WTC11 (cell line): ENCODE measurements at places on chromosomes 6 and 20.

DNA sequence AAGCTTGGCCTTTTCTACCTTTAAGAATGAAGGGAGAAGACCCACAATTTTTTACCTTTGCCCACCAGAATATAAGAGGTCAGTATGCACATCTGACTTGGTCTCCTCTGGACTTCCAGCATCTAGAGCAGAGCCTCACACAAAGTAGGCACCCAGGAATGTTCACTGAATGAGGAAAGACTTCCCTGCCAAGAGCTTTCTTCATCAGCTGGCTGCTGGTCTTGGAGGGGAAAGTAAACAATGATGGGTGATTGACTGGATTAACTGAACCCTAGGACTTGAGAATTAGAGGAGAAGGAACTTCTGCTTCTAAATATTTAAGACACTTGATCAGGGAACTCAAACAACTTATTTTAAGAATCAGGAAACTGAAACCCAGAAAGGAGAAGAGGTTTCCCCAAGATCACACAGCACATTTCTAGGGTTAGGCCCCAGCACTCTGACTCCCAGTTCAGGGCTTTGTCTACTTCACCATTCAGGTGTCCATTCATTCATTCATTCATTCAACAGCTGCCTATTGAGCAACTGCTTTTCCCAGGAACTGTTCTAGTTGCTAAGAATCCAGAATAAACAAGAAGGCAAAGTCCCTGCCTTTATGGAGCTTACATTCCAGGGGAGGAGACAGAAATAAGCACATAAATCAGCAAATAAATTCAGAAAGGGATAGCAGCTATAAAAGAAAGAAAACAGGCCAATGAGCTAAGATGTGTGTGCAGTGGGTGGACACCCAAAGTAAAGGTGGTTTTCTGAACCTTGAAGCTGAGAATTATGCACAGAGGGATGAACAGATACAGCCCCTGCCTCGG is 216.9 kb upstream of the LRFN2 start:
- no peak for DNase-seq

DNA sequence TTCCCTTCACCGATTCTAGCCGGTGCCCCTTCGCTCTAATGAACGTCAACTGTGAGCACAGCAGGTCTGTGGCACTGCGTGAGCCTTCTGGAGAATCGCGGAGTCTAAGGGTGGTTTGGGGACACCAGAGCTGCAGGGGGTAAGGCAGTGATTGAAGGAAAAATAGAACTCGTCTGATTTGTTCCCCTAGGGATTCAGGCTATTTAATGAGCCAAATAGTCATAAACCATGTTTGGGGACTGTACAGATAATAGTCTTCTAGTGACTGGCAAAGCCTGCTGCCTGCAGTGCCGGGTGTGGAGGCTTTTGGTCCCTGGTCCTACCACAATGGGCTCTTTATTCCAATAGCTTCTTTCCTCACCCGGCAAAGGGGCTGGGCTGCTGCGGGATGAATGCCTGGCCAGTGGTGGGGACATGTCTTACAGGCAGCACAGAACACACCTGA is 11.1 kb upstream of the NTSR1 start:
- no peak for DNase-seq

DNA sequence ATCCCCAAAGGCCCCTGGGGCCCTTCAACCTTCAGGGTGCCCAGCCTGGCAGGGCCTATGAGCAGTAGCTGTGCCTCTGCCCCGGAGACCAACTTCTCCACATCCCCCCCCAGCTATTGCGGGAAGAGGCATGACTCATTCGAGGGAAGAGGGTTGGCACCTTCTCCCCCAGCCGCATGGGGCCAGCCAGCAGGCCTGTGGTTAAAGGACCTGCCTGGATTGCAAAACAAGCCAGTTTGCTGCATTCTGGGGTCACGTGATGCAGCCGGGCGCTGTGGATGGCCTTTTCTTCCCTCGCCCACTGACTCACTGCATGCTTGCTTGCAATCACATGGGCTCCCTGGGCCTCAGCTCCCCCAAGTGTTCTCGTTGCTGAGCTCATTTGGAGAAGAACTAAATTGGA is 182.5 kb downstream of the MAFB start:
- no peak for DNase-seq

DNA sequence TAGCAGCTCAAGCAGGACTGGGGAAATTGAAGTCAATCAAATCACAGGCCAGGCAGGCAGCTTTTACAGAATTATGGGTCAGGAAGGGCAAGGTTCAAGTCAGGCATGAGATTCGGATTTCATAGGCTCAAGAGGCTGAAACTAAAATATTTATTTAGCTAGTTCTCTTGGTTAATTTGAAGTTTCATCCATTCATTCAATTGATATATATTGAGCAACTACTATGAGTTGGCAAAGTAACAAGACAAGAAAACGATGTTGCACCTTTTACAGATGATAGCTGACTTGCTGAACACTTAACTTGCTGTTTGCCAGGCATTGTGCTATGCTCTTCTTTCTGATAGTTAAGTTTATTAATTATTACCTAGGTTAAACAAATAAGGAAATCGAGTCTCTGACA is 20.5 kb upstream of the ASCC3 start:
- no peak for DNase-seq

DNA sequence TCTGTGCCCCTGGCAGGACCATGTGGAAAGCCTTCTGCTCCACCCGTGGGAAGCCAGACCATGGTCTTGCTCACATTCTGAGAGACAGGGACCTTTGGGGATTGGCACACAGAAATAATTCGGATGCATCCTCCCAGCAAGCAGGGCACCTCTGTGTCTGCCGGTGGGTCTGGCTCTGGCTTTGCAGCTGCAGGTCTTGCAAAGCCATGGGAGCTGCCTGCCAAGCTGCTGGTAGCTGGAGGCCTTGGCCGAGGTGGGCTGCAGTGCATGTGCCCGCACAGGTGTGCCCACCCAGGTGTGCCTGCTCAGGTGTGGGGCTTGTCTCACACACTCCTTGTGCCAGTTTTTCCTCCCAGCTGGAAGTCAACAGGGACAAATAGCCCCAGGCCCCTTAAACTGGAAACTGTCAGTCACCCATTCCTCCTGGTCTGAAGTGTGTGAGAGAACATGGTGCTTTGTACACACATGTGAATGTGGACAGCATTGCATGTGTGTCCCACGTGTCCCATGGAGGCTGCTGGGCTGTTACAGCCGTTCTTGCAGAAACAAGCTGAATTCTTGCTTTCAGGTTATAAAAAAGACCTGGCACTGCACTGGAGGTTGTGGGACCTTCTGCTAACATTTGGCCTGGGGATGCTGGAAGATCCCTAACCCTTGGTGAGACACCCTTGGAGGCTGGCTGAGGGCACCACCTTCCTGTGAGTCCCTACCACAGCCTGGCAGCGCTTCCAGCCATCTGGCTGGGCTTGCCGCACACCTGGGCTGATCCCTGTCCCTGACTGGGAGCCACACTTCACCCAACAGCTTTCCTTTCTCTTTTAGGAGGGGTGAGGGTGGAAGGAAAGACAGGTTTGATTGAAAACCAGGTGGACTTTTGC is 54.9 kb upstream of the SMOC2 start:
- DNase-seq = no peak

DNA sequence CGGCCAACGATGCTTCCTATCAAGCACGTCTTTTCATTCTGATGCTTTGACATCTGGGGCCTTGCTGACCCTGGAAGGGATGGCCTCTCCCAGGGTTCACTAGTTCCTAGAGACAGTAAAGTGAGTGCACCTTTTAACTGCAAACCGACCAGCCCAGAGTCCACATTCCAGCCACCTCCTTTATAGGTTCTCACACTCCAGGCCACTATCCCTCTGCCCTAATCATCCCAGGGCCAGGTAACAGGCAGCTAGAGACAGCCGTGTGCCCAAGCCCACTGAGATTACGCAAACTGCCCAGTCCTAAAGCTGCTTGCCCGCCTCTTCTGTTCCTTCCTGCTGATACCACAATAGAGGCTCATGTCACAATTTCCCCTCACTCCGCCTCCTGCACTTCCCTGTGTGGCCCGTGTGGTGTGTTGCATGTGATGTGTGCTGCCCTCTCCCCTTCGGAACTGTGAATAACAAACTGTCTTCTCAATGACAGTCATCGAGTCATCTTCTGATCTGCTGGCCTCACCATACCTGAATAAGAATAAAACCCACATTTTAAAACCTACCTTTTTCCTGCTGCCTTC is 123.7 kb upstream of the EXOC2 start:
- no peak for DNase-seq

DNA sequence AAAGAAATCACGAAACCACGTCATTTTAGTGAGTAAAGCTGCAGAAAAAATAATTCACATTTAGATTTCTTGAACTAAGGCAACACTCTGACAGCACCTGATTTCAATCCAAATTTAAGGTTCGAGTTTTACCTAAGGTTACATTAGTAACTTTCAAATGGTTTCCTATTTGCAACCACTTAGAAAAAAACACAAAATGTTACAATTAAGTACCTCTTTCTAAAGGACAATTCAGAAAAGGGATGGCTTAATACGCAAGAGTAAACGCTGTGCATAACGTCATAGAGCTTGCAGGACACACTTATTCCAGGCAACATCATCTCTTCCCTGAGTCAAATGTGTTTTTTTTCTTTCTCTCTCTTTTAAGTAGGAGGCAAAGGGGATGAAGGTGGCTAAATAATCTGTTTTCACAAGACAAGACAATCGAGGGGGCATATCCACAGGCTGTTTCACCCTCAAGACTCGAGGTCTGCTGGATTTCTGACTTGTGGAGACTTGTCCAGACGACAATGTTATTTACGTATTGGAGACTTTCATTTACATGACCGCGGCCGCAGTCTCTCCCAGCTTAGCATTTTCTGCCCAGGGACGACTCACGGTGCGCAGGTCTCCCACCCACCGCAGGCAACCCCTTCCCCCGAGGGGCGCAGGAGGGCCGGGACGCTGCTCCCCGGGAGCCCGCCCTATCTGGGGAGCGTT is 86.0 kb downstream of the SESN1 start:
- DNase-seq = no peak

- DNase-seq = no peak
Observed at GRCh38 chr6:56714273-56714672, 71.6 kb upstream of the DST start.

DNA sequence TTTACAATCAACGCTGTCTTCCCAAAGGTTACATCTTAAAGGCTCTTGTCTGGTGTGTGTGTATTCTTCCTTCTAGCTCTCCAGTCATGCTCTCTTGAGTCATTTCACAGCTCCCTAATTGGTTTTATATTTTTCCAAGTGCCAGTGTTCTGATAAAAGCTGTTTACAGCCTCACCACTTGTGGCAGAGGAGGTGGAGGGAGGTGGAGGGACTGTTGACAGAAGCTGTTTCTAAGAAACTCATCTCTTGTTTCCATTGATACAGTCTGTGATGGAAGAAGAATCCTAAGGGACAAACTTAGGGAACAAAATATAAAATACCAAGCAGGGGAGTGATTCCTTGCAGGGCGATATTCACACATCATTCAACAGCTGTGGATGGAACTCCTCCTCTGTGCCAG is 64.0 kb downstream of the QRSL1 start:
- no peak for DNase-seq

- DNase-seq = no peak
Observed at GRCh38 chr6:90432041-90432775, 135.6 kb upstream of the BACH2 start.

- DNase-seq = no peak
Observed at GRCh38 chr6:105137388-105137787, 42.4 kb downstream of the POPDC3 start.

- DNase-seq = no peak
Observed at GRCh38 chr6:27760464-27760863, 151.7 kb downstream of the OR2B2 start.

GRCh38 chr20:62050166-62051120 is 15.2 kb downstream of the TAF4 start:
- DNase-seq = peak; percentile 5

DNA sequence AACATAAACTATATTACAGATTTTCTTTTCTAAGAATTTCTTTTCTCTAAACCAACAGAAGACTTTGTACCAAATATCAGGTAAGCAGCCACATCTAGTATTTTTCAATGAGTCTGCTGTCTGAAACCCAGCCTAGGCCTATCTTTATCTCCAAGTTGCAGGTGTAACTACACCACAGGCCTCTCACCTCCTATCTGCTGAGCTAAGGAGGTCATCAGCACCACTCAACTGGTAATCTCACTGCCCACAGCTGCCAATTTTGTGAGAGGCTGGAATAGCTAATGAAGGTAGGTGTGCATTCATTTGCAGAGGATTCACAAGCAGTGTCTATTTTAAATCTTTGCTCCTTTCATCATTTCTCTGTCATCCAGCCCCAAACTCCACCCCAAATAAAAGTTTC is 584.8 kb downstream of the HDGFL1 start:
- DNase-seq = no peak
